ENCODE measurements at places on chromosomes 6 and 20.
A peak's percentile ranks its signal among the peaks of the same experiment; 100 is the strongest.

DNA sequence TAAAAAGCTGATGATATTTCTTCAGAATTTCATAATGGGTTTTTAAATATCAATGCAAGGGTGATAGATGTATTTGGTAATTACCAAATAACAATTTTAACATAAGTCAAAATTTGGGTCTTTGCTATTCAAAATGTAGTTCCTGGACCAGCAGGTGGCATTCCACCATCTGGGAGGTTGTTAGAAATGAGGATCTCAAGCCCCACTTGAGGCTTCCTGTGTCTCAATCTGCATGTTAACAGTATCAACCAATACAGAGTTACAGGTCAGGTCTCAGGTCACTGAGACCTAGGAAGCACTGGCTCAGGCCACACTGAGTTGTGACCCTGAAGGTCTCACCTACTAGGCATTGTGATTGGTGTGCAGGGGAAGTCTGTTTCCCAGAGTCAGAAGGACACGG lies 57.2 kb upstream of the MTRF1L start:
- no peak for DNase-seq

DNA sequence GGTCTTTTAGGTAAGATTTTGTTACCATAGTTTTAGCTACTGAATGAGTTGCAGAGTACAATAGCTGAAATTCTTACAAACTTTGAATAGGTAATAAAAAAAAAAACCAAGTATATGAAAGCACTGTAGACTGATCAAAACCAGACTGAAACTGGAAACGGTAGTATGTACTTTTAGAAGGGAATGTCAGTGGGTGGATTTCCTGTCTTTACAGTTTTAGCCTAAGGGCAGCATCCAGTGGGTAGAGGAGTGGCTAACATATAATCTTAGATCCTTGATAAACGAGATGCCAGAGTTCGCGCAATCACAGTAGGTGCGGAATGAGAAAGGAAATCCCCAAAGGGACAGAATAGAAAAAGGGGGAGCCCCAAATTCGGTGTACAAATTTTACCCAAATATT lies 385.9 kb upstream of the RUNX2 start:
- DNase-seq: no peak

GRCh38 chr6:92716638-92717037 lies 702.7 kb downstream of the EPHA7 start:
- no peak for DNase-seq

- DNase-seq: no peak
Observed at GRCh38 chr6:20670750-20671149, 136.5 kb downstream of the CDKAL1 start.

DNA sequence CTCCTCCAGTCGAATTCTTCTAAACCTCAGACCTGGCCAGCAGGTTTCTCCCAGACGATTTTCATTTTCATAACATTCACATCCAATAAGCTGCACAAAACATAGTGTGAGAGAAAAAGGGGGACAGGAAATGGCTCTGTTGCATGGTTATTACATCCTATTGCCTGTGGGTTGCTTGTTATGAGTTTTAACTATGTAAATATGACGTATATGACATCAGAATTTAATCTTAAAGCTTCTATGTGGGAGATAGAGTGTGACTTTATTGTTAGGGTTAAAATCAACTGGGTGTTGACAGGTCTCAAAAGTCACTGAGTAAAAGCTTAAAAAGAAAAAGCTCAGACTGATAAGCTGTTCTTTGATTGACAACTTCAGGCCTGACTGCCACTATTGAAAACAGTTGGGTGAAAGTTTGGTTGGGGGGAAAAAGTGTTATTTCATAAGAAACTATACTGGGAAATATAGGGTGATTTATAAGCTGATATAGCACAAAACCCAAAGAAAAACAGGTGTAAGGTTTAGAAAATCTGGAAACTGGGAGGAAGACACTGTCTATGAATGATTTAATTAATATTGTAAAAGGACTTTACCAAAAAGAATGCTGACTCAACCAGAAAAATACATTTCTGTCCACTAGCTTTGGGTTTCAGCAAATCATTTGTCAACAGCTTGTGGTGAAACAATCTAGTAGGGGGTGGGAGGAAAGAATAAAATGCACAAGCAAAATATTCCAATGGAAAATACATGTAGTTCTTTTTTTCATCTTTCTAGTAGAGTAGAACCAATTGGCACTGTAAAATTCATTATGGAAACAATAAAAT lies 134.1 kb upstream of the CEP162 start:
- no peak for DNase-seq

DNA sequence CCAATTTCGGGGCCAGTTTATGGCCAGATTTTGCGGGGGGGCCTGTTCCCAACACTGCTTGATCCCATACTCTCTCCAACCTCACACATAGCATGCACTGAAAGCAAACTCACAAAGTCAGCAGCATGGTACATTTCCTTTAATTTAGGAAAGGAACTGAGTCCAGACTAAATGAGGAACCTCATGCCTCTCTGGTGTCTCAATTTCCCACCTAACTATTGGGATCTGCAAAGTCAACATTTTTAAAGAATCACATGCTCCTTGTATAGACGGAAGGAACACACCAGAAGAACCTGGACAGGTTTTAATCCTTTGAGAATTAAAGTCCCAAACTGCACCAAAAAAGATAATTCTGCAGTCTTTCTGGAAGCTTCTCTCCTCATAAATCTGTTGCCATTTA lies 33.3 kb downstream of the FAM50B start:
- no peak for DNase-seq

GRCh38 chr6:154350293-154350692 lies 6.3 kb downstream of the IPCEF1 start:
- DNase-seq: no peak

GRCh38 chr20:58889334-58889760 lies 36.8 kb downstream of the GNAS start:
- DNase-seq: peak; percentile 69

DNA sequence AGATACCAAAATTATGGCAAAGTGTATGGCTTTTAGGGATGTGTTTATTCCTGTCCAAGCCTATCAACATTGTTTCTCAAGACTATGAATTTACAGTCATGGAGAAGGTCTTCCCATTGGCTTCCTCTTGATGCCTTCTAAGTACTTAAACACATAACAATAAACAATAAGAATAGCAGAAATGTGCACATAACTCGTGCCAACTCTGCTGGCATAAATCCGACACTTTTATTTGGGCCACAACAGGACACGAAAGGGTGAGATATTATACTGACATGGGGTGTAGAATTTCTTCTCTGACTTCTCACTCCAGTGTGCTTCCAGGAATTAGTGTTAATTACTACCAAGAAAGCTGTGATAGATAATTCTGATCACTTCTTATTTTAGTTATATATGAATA lies 695.9 kb upstream of the SLC35B3 start:
- DNase-seq: no peak
